ENCODE measurements at places on chromosomes 11 and 22.

DNA sequence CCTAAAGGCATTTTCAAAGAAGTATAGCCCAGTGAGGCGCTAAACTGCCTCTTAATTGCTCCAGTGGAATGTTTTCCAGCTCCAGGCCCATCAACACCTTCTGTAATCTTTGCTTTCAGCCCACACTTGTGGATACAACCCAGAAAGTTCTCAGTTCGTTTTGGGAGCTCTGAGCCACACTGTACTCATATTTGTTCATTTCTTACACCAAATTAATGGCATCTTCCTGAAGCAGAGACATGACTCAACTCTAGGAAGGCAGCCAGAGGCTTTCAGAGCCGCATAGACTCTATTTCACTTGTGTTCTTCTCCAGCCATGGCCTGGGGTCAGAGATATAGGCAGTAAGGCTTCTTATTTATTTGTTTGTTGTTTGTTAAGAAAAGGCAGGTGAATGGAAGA lies 175.5 kb upstream of the NCAM1 start:
- DNase-seq = no peak

- DNase-seq = no peak
Measured at GRCh38 chr11:126545057-126545555, 189.6 kb downstream of the ST3GAL4 start.

DNA sequence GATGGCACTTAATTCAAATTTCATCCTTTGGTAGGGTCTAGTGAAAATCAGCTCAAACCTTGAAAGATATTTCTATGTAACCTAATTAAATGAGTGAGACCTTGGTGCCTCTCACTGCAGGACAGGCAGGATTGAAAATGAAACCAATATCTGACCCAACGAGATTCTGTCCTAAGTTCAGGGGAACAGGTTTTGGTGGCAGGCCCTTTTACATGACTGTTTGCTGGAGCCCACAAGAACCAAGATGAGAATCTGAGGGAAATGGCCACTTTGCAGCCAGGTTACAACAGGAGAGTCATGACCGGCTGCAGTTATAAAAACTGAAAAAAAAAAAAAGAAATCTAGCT lies 130.2 kb downstream of the TRIM44 start:
- DNase-seq = no peak

GRCh38 chr11:122917311-122917710 lies 34.8 kb downstream of the JHY start:
- DNase-seq = no peak

DNA sequence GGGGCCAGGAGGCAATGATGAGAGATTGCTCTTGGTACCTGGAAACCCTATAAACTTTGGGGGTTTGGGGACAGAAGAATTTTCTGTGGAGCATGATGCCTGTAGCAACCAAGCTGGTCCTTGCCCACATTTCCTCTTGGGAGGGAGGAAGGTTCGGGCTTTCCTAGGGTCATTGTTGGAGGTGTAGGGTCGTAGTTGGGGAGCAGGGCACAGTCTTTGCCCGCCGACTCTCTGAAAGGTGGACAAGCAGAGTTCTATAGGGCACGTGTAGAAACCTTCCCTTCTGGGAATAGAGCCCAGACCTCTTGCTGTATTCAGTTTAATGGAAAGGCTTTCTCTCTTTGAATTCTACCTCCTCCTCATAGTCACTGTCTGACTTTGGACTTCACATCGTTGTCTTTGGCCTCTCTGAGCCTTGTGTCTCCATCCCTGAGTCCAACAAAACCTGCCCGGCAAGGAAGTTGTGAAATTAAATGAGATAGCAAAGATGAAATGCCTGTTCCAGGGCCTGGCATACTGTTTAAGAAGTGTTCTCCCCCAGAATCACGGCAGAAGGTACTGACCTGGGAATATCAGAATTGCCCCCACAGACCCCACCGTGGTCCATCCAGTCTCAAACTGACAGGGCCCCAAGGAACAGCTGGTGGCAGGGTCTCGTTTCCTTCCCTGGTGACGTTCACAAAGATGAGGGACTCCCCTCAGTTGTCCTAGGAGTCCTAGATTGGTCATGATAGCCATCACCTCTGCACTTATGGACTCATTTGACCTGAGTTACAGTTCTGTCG lies 1.6 kb downstream of the PRDM11 start:
- no peak for DNase-seq

DNA sequence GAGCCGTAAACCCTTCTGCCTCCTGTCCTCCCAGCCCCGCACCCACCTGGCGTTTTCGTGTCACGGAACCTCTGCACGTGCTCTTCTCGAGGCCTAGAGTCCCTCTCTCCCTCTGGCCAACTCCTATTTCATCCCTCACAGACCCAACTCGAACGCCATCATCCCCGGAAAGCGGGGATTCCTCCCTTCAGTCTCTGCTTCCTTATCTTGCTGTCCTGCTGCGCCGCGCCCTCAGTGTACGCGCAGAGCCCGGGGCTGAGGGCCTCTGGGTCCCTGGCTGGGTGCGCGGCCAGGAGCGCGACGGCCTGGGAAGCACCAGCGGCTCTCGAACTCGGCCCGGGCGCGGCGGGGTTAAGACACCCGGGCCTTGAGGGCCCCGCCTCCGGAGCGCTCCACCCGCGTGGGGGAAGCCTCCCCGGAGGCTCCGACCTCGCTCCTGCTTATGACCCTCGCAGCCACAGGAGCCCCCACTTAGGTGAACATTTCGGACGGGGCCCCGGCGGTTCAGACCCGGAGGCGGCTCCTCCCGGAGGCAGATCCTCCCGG lies 398 bp upstream of the ATG16L2 start:
- DNase-seq = peak; percentile 82

DNA sequence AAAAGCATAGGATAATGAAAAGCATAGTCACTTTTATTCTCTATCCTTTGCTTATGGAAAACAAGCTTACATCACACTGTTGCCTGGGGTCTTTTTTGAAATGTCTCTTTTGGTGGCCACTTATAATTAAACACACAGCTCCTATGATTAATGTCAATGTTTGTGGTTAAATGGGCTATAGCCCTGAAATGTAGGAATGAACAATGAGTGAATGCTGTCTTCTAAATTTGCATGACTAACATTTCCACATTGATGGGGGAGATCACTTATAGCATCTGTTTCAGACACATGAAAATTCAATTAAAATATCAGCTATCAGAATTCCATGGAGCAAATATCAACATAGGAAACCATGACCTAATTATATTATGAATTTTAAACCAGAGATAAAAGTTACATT lies 171.4 kb upstream of the FAT3 start:
- no peak for DNase-seq

GRCh38 chr11:124474079-124474478 lies 28.6 kb upstream of the OR8B8 start:
- DNase-seq = no peak
